Esophagus mucosa (tissue), 1 donor: ENCODE measurements at places on chromosomes 4 and X. TPM values are rescaled to one million over a fixed set of nuclear protein-coding genes. Genes with fewer than 3 reads are reported as not detected.

The ATG4A gene
- total RNA-seq = 7.8 TPM

The RHOH gene
- total RNA-seq = 1.2 TPM

The BBS7 gene
- total RNA-seq = 8.6 TPM

The LINC00632 gene
- total RNA-seq = 3.1 TPM

The TMPRSS11B gene
- 36.9 TPM for total RNA-seq

The AP1AR gene
- total RNA-seq = 14.7 TPM

The FRG2 gene
- total RNA-seq = not detected

The NUDT10 gene
- total RNA-seq = not detected

The NPNT gene
- total RNA-seq = 17.5 TPM

The HSPA4L gene
- total RNA-seq = 35.5 TPM

The RGN gene
- total RNA-seq = 0.20 TPM

The ADRA2C gene
- 0.60 TPM for total RNA-seq

The TEC gene
- total RNA-seq = 6.3 TPM

The MAGEC2 gene
- total RNA-seq = not detected

The GRPR gene
- not detected for total RNA-seq

The ADAMTS3 gene
- 0.32 TPM for total RNA-seq
